ENCODE measurements at places on chromosomes 5 and 9.
A peak's percentile ranks its signal among the peaks of the same experiment; 100 is the strongest.

DNA sequence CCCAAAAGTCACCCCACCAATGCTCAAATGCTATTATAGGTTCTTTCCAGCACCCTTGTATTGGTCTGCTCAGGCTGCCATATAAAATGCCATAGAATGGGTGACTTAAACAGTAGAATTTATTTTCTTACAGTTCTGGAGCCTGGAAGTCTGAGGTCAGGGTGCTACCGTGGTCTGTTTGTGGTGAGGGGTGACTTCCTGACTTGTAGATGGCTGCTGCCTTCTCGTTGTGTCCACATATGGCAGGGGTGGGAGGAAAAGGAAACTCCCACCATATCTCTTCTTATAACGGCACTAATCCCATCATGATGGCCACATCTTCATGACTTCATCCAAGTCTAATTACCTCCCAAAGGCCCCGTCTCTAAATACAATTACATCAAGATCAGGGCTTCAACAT lies 257.8 kb upstream of the TARS1 start:
- DNase-seq: no peak

DNA sequence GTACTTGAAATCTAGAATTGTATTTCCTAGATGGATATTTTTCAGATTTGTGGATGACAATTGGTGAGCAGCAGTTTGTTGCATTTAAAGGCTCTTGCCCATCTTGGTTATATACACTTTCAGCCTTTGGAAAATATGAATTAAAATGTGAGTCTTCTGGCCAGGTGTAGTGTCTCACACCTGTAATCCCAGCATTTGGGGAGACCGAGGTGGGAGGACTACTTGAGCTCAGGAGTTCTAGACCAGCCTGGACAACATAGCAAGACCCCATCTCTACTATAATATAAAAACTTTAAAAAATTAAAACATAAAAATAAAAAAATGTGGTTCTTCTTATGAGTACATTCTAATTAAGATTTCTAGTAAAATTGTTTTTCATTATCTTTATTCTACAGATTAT lies 102.0 kb downstream of the MTREX start:
- no peak for DNase-seq

DNA sequence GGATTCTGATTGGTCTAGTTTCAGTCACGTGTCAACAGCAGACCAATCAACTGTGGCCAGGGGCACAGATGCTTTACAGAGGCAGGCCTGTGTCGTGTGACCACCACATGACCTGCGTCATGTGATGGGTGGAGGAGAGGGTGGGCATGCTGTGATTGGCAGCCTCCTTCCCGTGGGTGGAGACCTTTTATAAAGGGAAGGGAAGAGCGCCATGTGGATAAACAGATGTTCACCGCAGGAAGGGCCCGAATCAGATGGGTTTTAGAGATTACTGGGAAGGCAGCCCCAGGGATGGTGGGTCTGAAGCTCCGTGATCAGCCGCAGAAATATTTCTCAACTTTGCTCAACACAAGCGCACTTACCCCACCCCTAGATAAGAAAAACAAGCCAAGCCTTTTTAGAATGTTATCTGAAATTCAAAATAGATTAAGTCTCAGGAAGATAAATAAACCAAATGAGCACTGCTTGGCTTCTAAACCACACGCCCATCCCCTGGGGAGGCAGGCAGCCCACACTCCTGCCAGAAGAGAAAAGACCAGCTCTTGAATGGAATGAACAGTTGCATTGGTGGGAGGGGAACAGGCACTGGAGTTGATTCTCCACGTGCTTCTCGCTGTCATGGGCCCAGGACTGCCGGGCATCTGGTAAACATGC lies 43.6 kb downstream of the ROPN1L start:
- no peak for DNase-seq

DNA sequence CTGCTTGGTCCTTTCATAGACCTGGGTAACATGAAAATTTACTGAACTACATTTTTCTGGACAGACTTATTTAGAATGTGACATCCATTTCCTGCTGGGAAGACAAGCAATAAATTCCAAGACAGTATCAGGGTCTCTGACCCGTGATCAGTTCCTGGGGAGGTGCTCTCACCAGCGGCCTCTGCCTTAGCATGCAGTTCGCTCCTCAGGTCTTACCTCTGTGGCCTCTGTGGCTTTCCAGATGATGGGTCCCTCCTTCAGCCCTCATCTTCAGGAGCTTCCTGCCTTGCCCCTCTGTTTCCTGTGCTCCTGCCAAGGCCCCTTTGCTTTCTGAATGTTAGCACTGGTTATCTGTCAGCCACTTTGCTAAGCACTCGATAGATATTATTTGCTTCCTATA lies 66.4 kb downstream of the CMYA5 start:
- no peak for DNase-seq

DNA sequence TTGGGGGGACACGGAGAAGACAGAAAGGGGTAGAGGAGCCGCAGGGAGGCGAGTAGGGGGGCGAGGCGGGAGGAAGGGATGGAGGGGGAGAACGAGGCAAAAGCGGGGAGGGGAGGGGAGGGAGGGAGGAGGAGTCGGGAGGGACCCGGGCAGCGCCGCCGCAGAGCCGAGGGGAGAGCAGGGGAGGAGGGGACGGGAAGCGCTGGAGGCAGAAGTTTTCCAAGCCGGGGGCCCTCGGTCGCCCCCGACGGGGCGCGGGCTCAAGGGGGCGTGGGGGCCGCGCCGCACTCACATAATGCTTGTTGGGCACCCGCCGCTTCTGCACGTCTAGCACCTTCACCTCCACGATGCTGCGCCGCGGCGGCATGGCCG lies 353 bp downstream of the SH3PXD2B start:
- DNase-seq: no peak

DNA sequence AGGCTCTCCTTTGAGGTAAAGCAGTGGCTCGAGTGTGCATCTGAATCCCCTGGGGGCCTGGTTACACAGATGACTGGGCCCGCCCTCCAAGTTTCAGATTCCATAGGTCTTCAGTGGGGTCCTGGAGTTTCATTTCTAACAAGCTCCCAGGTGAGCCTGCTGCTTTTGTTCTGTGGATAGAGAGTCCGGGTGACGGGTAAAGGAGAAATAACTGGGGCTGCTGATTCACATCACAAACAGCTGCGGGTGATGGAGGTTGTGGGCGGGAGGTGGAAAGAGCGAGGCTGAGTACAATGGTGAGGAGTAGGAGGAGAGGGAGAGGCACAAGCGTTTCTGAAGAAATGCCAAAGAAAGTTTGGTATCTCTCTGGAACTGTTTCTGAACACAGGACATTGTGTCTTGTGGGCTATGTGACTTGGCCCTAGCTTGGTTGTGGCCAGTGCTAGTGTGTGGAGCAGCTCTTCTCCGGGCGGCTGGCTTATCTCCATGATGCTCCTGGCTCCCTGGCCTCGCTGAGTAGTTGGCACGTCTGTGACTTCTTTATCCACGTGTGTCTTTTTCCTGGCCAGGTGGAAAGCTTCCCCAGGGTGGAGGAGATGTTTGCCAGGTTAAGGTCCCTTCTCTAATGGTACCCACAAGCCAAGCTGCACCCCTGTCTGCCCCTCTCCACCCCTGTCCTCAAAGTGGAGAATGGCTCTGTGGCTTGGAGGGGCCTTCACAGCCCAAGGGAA lies 61.7 kb downstream of the HSPA4 start:
- DNase-seq: peak; percentile 64

- no peak for DNase-seq
Measured at GRCh38 chr5:137641148-137641547, 94.7 kb downstream of the KLHL3 start.

DNA sequence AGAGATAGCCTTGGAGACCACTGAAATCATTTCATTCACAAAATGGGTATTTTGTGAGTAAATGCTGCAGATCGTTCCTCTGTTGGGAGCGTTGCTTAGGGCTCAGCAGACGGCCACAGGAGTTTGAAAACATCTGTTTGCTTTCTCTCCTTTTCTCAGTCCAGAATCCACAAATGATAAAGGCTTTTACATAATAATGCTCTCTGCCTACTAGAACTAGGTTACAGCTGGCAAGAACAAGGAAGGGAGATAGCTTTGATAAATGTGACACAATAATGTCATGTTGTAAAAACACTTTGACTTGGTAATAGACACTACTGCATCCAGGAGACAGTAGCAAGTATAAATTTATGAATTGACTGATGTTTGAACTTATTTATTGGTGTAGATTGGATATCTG lies 1072.4 kb upstream of the CDH6 start:
- no peak for DNase-seq

GRCh38 chr5:151295791-151296477 lies 7.6 kb downstream of the SLC36A3 start:
- DNase-seq: no peak

DNA sequence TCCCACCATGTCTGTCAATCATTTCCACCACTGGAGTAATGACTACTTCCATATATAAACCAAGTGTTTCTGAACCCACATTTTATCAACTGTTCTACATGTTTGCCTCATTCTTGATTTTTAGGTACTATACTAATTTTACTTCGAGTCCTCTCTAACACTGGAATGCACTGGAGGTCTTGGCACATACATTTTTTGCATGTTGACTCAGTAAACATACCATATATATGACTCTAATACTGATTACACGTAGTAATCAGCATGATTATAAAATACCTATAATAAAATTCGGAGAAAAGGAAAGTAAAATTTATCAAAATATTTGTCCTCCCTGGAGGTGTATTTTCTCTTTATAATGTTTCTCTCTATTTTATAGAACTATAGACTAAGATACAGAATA lies 621.7 kb upstream of the NUDT12 start:
- DNase-seq: no peak

- DNase-seq: no peak
Measured at GRCh38 chr5:50463726-50464125, 22.6 kb upstream of the EMB start.

DNA sequence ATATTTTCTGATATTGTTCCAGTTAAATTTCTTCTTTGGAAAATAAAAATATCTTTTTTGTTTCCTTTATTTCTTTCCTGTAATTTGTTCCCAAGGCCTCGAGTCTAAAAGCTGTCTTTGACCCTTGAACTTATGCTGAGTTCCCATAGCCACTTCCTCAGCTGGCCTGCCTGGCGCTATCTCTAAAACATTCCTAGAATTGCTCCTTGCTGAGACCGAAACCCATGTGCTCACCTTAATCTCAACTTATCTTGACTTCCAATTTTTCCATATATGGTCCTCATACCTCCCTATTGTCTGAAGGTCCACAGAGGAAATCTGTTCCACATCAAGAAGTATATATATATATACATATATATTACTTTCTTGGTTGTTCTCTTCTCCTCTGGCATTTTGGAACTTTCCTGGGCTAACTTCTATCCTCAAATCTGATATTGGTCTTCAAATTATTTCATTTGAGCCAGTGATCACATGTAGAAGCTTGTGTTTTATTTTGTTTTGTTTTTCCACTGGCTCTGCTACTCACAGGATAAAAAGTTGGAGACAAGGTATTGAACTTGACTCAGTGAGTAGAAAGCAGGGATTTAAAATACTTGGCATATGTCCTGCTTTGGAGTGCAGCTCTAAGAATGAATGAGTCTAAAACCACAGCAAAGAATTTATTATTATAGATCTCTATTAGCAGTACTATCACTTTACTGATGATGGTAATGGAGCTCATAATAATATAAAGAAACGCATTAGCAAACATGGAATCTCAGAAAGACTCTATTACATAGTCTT lies 45.2 kb downstream of the ENC1 start:
- DNase-seq: no peak

DNA sequence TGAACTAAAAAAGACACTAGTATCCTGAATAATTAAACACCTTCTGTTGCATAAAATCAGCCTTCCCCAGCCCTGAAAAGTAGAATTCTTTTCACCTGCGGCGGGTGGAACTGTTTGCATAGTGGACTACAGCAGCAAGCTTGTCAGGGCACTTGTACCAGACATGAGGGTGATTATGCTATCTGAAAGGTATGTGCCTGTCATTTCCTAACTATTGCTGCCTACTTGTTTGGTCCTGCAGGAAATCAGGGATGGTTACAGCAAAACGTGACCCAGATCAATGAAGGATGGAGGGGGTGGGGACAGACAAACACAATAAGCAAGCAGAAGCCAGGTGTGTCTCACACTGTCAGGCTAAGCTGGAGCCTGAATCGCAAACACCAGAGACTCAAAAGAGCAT lies 385.6 kb downstream of the MLLT3 start:
- DNase-seq: no peak
